HAP-1 (cell line): ENCODE measurements at places on chromosomes 6 and 20.
A peak's percentile ranks its signal among the peaks of the same experiment; 100 is the strongest.

GRCh38 chr20:9392892-9393857 is 121.2 kb upstream of the LAMP5 start:
- DNase-seq = peak; percentile 75

DNA sequence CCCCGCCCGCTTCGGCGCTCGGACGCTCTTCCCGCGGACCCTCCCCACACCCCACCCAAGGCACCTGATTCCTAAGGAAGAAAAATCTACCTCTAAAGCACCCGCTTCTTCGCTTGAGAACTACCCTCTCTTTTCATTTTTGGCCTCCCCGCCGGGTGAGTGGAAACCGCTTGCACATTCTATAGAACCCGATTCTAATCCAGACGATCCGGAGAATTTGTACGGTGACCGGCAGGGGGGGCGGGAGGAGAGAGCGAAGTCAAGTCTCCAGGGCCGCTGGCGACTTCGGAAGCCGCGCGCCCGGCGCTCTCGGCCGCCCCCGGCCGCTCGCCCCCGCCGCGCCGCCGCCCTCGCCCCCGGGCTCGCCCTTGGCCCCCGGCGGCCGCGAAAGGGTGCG is at the start of gene RBM24:
TSS of gene RBM24 (plus strand) at position 262 of the 397 bp plus-strand sequence. CDS start 221 bp downstream, outside the sequence.
- peak; percentile 69 for DNase-seq

- no peak for DNase-seq
Observed at GRCh38 chr20:37526839-37527637, 638 bp downstream of the BLCAP start.

- no peak for DNase-seq
Observed at GRCh38 chr6:157246771-157247484, 76.4 kb downstream of the TMEM242 start.

GRCh38 chr6:140237251-140237650 is 862.8 kb upstream of the CITED2 start:
- no peak for DNase-seq

GRCh38 chr20:59625214-59625922 is 21.0 kb downstream of the PHACTR3 start:
- DNase-seq = no peak

DNA sequence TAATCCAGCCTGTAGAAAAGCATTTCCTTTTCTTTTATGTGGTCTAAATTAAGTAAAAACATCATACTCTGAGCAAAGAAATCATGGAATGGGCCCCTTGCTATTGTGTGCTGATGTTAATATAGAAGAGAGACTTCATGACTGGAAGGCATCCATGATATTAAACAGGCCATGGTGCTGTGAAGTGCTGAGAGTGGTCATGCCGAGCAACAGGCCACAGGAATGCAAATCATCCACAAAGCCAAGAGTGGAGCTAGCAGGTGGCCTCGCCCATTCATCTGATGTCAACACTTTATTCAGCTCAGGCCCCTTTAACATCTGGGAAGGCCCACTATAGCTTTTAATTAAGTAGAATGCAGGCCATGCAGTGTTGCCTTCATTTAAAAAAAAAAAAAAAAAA is 115.2 kb upstream of the HMGCLL1 start:
- peak; percentile 47 for DNase-seq

- DNase-seq = no peak
Observed at GRCh38 chr6:112886415-112886814, 539.3 kb downstream of the RFPL4B start.

- DNase-seq = no peak
Observed at GRCh38 chr6:154397491-154398195, 41.0 kb upstream of the IPCEF1 start.

- DNase-seq = no peak
Observed at GRCh38 chr6:3500262-3501014, 43.6 kb upstream of the SLC22A23 start.

- no peak for DNase-seq
Observed at GRCh38 chr20:2104236-2104635, 2.6 kb downstream of the STK35 start.

- no peak for DNase-seq
Observed at GRCh38 chr20:3188823-3189413, 15.6 kb downstream of the DDRGK1 start.

GRCh38 chr6:154080461-154081189 is 41.6 kb downstream of the OPRM1 start:
- DNase-seq = no peak

DNA sequence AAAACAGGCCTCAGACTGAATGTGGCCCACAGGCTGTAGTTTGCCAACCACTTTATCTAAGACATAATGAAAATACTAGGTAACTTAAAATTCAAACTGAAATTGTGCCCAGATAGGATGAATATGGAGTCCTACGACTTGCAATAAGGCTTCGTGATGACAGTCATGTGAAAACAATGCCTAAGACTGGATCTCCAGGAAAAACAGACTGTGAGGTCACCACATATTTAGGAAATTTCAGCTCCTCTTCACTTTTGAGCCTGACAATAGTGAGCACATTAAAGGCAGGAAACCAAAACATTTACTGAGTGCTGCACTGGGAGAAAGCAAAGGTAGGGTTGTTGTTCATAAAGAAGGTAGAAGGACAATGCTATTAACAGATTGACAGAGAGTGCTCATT is 50.0 kb downstream of the RTN4IP1 start:
- no peak for DNase-seq

GRCh38 chr6:155417454-155417853 is 38.2 kb downstream of the NOX3 start:
- no peak for DNase-seq

DNA sequence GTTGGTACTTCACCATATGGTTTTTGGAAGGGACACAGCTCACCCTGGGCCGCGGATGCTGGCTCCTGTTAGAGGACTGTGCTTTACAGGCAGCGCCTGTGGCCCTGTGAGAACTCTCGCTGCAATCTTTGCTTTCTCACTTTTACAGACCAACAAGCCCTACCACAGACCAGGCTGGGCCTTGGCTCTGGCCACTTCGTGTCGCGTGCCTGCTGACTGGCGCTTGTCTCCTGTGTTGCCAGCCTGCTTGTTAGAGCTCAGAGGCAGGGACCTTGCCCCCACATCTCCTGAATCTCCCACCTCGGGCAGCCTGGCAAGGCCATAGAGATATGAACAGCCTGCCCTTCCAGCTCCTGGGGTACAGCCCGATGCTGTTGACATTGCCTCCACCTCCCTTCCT is 56.1 kb downstream of the SYNJ2 start:
- no peak for DNase-seq

GRCh38 chr20:57735831-57736737 is 26.3 kb upstream of the PMEPA1 start:
- no peak for DNase-seq

- DNase-seq = no peak
Observed at GRCh38 chr6:40577672-40578071, 9.5 kb downstream of the LRFN2 start.

GRCh38 chr6:158849899-158850806 is 31.0 kb upstream of the EZR start:
- DNase-seq = peak; percentile 95

GRCh38 chr6:130050230-130050629 is 31.8 kb downstream of the L3MBTL3 start:
- no peak for DNase-seq

- no peak for DNase-seq
Observed at GRCh38 chr20:57621421-57622200, 1.4 kb upstream of the ZBP1 start.

- no peak for DNase-seq
Observed at GRCh38 chr20:63545814-63546213, 1.7 kb downstream of the SRMS start.

- no peak for DNase-seq
Observed at GRCh38 chr6:134642279-134642678, 307.6 kb downstream of the ALDH8A1 start.

GRCh38 chr20:62181808-62182207 is 1.0 kb upstream of the MTG2 start:
- DNase-seq = peak; percentile 41

GRCh38 chr20:31713312-31714273 is 9.1 kb downstream of the BCL2L1 start:
- DNase-seq = no peak

GRCh38 chr6:43247114-43247999 is 4.1 kb downstream of the TTBK1 start:
- peak; percentile 86 for DNase-seq

DNA sequence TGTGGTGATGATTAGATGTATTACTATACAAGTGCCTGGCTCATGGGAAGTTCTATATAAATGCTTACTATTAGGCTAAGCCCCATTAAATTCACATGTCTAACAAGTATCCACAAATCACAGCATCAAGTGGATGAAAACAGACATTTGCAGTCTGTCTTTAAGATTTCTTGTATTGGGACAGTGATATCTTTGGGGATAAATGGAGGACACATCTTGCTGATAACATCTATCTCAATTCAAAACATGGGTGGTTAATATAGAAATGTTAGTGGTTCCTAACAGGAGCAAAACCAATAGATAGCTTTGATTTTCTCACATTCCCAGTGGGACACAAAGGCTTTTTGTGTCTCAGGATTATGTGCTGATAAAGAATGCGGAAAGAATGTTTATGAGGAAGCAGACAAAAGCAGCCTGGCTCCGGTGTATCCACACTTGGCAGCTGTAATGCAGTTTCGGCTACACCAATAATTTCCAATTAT is 29.3 kb downstream of the PTPRK start:
- DNase-seq = peak; percentile 94

DNA sequence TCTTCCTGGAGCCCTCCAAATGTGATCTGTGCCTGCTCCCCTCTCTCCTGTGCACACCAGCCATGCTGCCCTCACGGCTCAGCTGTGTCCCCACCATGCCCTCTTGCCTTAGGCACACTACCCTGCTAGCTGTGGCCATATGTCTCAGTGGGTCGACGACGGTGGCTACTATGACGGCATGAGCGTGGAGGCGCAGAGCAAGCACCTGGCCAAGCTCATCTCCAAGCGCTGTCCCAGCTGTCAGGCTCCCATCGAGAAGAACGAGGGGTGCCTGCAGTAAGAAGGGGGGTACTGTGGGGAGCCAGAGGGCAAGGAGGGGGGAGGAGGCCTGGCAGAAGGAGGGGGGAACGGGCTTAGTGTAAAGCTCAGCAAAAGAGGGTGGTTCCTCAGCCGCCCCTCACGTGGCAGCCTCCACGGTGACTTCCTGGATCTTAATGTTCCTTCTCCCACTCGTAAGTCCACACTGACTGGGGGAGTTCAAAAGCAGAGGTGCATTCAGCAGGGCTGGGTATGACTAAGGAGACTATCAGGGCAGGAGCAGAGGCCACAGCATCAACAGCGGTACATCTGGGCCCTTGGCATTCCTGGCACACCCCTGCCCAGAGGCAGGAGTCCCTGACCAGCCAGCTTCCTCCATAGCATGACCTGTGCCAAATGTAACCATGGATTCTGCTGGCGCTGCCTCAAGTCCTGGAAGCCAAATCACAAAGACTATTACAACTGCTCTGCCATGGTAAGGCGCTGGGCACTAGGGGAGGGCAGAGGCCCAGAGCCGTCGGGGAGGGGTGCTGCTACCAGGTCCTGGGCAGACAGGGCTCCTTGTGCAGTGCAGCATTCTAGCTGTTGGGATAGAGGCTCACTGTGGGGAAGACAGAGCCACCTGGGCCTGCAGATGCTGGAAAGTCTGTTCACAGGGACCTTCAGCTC is 8.0 kb downstream of the DNPH1 start:
- no peak for DNase-seq

GRCh38 chr6:156774863-156775405 is 2.2 kb upstream of the ARID1B start:
- DNase-seq = peak; percentile 89

DNA sequence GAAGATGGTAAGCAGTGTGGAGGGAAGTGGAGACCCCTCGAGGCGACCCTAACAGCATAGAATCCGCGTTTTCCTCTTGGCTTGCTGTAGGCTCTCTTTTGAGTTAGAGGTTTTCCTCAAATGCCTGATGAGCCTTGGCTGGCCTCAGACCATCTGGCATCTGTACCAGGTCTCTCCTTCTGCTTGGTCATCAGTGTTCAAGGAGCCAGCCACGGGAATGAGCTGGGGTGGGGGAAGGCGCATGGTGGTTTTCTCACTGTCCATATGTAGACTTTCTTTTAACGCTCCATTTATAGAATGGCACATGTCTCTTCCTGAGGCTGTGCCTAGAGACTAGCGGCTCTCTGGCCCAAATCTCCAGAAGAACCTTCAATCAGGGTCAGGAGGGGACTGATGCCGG is 8.1 kb upstream of the GUCA1A start:
- DNase-seq = no peak

DNA sequence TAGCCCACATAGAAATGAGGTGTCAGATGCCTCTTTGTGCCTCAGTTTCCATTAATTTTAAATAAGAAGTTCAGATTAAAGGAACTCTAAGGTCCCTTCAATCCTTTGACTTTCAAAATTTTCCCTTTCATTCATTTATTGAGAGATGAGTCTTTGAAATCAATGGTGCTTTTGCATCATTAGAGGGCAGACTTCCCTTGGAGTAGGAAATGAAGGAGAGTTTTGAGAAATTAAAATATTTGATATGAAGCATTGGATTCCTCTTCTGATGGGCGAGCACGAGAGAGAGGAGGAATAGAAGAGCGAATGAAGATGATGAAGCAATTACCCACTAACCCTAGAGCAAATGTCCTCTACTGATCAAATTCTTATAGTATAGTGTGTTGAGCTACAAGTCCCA is 105.7 kb downstream of the EDN1 start:
- DNase-seq = no peak

DNA sequence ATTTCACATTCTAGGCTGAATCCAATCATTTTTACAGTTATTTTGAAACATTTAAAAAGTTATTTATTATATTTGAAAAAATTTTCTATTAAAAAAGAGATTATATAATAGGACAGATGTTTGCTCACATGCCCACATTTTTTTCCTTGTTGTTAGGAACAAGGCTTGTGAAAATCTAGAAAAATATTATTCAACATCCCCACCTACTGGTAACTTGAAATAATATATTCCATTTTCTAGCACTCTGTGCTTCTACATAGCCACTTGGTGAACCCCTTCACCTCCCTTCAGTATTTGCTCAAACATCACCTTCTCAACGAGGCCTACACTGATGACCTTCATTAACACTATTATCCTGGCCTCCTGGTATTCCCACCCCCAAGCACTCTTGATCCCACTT is 18.3 kb upstream of the GPRC6A start:
- no peak for DNase-seq

DNA sequence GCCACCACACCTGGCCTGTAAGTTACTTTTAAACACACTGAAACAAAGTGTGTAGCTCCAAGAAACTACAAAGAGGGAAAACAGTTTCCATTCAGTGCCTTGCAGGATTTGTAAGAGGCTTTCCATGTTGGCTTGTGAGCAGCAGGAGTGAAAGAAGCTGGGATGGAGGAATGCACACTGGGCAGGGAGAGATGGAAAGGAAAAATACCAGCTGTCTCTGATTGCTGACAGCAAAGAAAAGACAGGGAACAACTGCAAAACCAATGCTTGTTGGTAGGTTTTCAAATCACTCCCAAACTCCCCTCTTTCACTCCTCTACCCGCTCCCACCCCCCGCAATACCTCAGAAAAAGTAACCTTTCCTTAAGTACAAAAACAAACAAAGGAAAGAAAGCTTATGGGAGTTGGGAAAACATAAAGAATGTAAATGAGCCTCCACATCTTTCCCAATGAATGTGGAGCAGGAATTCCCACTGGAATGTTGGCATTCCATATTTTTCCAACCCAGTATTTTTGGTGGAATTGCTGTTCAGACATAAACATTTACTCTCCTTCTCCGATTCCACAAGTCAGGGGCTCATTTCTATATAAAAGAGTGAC is 166.1 kb downstream of the THBS2 start:
- no peak for DNase-seq
